ENCODE measurements at places on chromosomes 12 and 14.

DNA sequence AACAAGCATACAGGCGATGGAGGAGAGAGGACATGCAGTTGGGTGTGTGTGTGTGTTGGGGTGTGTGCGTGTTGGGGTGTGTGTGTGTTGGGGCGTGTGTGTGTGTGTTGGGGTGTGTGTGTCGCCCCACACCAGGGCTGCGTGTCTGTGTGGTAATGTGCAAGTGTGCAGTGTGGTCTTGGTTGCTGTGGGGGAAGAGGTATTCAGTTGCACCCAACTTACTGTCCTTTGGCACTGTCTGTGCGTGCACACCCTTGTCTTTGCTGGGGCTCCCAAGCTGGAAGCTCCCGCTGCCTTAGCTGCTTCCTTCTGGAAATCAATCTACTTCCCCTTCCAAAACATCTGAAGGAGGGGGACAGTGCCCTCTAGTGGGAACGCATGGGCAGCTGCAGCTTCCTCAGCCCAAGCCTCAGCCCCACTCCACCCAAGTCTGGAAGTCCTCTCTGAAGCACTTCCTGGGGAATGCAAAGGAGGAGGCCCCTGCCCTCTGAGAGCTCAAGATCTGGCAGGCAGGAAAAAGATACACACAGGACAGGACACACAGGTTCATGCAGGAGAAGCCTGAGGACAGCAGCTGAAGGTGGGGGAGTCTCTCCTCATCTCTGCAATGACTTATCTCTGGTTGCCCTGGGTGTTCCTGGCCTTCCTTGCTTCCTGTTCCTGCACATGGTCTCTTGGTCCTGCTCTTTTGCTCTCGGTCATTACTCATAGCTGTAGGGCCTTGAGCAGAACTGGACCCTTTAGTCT, 13.1 kb downstream of the ASIC1 start:
- peak; percentile 89 for DNase-seq

GRCh38 chr14:86885280-86885679, 1107.7 kb downstream of the GALC start:
- DNase-seq = no peak

DNA sequence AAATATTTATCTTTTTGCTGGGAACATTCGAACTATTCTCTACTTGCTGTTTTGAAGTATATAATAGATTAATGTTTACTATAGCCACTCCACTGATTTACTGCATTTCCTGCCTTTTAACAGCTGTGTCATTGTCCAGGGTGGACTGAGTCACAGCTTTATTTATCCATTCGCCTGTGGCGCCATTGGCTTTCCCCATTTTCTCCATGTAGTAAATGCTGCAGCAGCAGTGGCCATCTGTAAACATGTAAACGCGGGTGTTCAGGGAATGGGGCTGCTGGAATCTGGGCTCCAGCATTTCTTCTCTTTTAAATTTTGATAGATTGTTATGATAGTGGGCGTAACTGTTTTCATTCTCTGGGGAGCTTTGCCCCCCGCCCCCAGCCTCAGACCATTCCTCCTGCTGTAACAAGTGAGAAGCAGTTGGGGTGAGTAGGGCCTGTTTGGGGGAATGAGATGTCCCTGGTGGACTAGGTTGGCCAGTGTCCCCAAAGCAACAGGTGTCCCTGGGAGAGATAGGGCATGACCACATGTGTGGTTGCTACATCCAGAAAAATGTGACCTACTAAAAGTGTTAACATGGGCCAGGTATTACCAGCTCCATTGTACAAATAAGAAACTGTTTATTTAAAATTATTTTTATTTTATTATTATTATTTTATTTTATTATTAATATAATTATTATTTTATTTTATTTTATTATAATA, 32.9 kb downstream of the RIN3 start:
- DNase-seq = no peak

DNA sequence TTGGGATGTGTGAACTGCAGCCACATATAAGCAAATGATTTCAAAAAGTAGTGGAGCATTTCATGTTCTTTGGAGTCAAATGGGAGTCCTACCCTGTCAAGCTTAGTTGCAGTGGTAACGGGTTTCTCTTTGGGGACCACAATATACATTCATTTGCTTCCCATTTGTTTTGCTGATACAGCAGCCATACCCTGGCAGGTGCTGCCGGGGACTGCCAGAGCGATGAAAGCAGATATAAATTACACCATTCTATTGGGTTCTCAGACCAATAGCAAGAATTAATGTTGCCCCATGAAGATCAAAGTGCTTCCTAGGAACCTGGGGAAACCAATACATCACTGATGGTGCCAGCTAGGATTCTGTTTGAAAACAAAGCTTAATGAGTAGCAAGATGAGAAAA, 1621.5 kb upstream of the FLRT2 start:
- DNase-seq = no peak

- DNase-seq = no peak
Observed at GRCh38 chr12:2334271-2334670, 281.5 kb downstream of the CACNA1C start.

GRCh38 chr12:24909667-24910066, 39.2 kb downstream of the BCAT1 start:
- no peak for DNase-seq

- no peak for DNase-seq
Observed at GRCh38 chr12:49049566-49050224, 10.9 kb downstream of the KMT2D start.

DNA sequence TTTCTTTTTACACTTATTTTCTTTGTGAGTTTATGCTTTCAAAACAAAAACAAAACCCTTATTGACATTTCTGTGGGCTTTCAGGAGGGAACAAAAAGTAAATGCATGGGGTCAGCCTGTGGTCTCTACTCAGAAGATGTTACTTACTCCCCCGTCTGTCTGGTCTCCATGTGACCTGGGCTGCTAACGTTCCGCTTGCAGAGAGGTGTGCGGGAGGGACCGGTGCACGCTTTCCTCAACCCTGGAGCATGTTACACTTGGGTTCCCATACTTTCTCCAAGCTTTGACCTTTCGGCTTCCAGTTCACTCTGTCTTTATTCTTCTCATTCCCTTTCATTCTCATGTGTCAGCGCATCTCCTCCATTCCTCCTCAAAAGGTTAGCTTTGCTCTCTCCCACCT, 36.5 kb downstream of the ZC3H14 start:
- no peak for DNase-seq

- DNase-seq = no peak
Observed at GRCh38 chr14:53993920-53994607, 37.4 kb upstream of the BMP4 start.

- DNase-seq = no peak
Observed at GRCh38 chr12:120263748-120264085, 1.8 kb downstream of the PXN start.

GRCh38 chr12:120381752-120382419, 12.9 kb upstream of the MSI1 start:
- no peak for DNase-seq

Data from right hindlimb (tissue), 1 donor.